ENCODE measurements at places on chromosomes 7 and 10.

DNA sequence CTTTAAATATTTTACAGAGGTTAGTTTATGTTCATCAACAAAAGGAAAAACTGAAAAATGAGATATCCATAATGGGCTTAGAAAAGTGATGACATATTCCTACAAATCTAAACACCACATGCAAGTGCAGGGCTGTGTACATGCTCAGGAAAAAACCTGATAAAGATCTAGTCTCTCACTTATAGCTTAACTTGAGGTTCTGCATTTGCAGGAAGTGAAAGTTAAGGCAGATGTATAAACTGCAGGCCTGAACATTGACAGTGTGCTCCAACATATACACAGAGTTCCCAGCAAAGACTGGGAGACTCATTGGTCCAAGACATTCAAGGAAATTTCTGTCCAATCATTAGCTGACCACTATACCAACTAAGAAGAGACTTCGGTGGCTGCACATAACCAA, 63.8 kb upstream of the RET start:
- no peak for DNase-seq

DNA sequence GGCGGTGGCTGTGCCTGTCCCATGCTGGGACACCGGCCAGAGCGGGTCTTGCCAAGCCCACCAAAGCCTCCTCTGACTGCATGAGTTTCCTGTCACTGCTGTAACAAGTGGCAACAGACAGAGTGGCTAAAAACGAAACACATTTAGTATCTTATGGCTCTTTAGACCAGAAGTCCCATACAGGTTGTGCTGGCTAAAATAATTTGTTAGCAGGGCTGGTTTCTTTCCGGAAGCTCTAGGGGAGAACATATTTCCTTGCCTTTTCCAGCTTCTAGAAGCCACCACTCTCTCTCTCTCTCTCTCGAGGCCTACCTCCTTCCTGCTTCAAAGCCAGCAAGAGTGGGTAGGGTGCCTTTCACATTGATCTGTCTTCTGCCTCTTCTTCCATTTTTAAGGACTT, 171.6 kb upstream of the PLPP4 start:
- DNase-seq: no peak

GRCh38 chr7:149369497-149369896, 91.4 kb downstream of the ZNF777 start:
- DNase-seq: no peak

- no peak for DNase-seq
Measured at GRCh38 chr7:116557066-116557585, 32.3 kb downstream of the CAV1 start.

DNA sequence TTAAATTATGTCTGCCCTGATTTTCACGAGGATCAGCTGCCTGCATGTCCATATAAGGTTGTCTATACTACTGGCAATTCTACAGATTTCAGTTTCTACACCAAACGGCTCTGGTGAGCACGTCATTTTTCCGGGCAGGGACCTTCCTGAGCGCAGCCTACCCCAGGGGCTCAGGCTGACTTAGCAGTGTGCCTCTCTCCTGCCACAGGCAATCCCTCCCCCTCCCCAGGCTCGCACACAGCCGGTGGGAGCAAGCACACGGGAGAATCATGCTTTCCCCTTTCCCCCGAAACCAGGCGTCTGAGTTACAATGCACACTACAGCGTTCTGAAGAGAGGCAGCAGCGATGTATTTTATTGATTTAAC, 1.7 kb downstream of the KLF6 start:
- DNase-seq: peak; percentile 72

- DNase-seq: no peak
Measured at GRCh38 chr10:118528426-118528825, 67.0 kb downstream of the PRLHR start.

- no peak for DNase-seq
Measured at GRCh38 chr10:62996925-62997324, 136.2 kb upstream of the NRBF2 start.

- peak; percentile 41 for DNase-seq
Measured at GRCh38 chr7:8261711-8262695, at the start of gene ICA1. ICA1 (minus strand) TSS chr7:8262167; CDS start chr7:8235926, 26,241 bp downstream.

DNA sequence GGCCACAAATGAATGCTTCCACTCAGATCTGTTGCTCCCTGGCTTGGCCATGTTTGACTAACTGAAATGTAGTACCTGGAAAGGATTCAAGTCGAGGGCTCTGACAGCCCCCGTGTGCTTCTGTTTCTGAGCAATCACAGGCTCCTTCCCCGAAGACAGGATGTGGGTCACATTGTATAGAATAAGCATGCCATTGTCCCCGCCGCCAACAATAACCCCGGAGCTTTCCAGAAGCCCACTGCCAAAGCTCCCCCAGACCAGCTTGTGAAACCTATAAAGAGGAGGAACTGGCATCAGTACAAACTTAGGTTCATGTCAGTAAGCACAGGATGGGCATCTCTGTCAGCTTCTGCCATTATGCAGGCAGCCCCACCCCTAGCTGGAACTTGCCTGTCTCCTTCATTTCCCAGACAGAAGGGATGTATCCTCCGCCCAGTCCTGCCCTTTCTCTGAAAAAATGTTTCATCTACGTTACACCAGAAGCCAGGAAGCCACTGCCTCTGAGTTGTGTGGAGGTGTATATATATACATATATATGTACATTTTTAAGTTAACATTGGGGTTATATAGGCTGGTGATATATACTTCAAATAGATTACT, 10.3 kb downstream of the SEC31B start:
- DNase-seq: no peak

Data from GM06990 (cell line).